ENCODE measurements at places on chromosomes 2 and 18.

GRCh38 chr2:102387763-102388546, 32.4 kb downstream of the IL18R1 start:
- DNase-seq: no peak

GRCh38 chr2:159614534-159615366, 1.6 kb downstream of the BAZ2B start:
- DNase-seq: no peak

GRCh38 chr2:79512442-79513401, at the start of gene CTNNA2:
TSS of gene CTNNA2 (plus strand) at chr2:79513051.
- DNase-seq: no peak

- DNase-seq: no peak
Observed at GRCh38 chr2:197883354-197884032, 79.1 kb downstream of the PLCL1 start.

GRCh38 chr2:111618978-111619902, 264.8 kb downstream of the ANAPC1 start:
- no peak for DNase-seq

- no peak for DNase-seq
Observed at GRCh38 chr2:176935543-176936102, 277.0 kb upstream of the HNRNPA3 start.

DNA sequence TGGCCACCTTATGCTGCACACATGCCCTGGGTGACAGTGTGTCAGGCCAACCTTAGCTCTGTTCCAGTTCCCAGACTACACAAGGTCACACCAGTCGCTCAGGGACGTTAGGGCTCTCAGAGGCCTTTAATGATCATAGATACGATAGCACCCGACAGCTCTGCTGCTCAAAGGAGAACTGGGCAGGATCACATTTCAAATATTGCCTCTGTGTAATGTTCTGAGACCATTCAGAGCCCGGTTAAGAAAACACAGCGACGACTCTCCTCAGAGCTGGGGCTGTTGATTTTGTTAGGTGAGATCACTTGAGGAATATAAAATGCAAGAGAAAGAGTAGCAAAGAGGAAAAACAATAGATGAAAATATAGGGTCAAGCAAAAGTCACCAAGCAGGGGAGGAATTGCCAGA, 166.6 kb upstream of the TANK start:
- no peak for DNase-seq

DNA sequence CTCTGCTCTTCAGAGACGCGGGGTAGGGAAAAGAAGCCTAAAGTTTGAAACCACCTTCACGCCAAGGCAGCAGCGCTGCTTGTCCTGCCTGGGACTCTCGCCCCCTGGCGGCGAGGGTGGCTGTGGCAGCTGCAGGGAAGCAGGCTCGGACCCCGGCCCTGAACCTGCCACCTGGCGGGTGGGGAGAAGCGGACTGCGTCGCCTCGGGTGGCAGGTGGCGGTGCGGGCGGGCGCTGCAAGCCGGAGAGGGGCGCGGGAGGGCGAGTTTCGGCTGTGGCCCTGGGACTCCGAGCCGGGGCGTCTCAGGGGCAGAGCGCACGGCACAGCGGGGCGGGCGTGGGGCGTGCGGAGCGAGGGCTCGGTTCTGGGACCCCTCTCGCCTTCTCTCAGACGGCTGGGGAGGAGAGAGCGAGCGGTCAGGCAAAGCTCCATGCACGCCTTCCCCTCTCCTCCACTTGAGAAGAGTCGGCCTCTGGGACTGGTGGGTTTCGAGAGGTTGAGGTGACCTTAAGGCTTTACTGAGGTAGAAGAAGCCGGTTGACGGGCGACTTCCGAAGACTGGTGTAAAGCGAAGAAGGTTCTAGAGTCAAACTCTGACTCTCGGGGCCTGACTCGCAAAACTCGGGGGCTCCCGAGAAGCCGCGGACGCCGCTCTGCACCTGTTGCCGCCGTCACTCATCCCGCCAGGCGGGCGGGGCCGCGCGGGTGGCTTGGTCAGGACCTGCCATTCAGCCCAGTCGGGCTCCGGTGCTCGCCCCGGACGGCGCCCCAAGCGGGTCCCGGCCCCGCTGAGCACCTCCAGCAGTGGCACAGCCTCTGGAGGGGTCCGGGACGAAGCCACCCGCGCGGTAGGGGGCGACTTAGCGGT, 1.1 kb upstream of the BOLL start:
- no peak for DNase-seq

- no peak for DNase-seq
Observed at GRCh38 chr2:239706367-239706766, 305.5 kb upstream of the HDAC4 start.

- DNase-seq: no peak
Observed at GRCh38 chr18:3625742-3626091, 175.7 kb downstream of the TGIF1 start.

DNA sequence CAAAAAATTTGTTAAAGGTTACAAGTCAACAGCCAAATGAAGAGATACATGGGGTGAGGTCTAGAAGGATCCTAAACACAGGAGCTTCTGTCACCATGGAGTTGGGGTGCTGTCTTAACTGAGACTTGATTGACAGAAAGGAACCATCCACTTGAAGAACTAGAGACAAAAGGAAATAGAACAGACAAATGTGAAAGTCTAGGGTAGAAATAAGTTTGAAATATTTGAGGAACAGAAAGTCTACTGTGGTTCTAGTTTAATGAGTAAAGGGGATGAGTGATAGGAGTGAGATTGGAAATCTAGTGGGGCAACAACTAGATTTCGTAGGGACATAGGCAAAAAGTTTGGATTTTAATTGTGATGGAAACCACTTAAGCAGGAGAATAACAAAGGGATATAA, 18.7 kb downstream of the RBBP8 start:
- DNase-seq: no peak
